NK-92 treated with Interleukin-12 subunit alpha and Interleukin-12 subunit beta, amount 100 ng/mL, for 24 hours (cell line): ENCODE measurements at places on chromosomes 5 and 9.

GRCh38 chr5:126263591-126264184, 159.5 kb upstream of the GRAMD2B start:
- DNase-seq, result no peak

- no peak for DNase-seq
Measured at GRCh38 chr5:15627647-15628046, 127.7 kb downstream of the FBXL7 start.

GRCh38 chr9:87479801-87480201, 17.9 kb upstream of the DAPK1 start:
- no peak for DNase-seq

GRCh38 chr5:136004436-136004835, 24.4 kb upstream of the TGFBI start:
- DNase-seq, result no peak

DNA sequence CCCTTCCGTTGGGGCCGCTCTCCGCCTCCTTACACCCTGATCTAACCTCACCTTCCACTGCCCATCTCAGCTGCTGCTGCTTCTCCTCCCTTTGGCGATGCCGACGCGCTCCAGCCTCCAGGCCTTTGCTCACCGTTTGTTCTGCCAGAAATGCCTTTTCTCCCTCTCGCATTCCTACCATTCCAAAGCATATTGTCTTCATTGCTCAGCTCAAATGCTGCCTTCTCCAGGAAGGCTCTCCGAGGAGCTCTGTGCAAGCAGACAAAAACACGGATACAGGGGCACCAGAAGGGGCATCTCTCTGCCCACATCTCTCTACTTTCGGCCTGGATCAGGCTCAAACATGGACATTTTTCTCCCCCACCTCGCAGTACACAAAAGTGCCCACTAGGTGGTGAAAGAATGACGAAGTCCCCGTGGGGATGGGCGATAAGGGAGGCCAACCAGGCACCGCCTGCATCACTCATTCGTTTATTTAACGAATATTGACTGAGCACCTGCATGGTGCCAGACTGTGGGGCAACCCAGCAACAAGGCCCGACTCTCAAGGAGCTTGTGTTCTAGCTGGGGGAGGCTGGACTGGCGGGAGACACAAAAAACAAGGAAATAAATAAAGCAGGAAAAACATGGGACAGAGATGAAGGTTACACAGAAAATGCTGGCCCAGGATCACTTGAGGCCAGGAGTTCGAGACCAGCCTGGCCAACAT, 7.3 kb upstream of the GRHPR start:
- DNase-seq, result peak; percentile 59

DNA sequence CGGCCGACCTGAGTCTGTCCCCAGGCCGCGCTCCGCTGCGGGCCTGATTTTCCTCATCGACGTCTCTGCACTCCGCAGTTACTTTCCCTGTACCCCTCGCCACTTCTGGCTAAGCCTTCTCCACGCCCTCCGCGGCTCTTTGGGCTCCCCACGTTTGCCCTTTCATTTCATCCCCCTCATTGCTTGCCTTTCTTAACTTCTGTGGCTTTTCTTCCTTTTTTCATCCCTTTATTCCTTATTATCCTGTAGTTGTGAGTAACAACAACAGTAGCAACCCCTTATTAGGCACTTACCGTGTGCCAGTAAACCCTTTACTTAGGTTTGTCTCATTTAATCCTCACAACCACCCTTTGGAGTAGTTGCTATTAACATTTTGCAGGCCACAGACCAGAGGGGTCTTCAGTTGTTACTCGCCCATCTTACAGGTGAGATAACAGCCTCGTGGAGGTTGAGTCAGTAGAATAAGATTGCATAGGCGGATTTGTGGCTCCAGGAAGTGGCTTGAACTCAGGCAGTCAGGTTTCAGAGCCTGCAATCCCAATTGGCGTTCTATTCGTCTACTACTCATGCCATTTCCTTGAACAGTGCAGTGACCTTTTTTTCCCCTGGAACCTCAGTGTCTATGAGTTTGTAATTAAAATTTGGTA, 724 bp downstream of the TCERG1 start:
- DNase-seq, result peak; percentile 11

DNA sequence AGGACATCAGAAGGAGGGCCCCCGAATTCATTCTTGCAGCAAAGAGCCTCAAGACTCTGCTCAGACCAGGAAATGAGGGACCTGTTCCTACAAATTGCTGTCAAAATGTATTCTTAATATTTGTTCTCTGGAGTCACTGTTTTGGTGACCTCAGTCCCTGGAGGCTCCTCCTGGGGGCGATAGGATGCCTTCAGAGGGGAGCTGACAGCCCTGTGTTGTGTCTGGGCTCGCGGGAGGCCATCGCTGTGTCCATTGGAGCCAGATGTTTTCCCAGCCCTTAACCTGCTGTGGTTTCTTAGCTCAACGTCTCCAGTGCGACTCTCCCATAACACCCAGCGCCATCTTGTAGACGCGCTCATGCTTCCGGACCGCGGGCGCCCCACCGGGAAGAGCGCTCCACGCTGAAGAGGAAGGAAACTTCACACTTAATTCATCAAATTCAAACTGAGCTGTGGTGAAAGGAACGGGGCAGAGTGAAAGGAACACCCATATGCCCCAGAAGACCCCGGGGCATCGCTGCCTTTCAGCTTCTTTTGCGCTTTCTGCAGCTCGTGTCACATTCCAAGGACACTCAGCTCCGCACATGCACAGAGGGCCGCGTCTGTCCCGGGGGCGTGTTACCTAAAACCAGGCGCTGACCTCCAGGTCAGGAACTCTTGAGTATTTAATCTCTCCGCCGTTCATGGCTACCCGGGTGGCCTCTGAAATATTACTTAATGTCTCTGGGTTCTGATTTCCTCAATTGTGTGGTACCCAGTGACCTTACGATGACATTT, 112.3 kb upstream of the GDNF start:
- no peak for DNase-seq

- no peak for DNase-seq
Measured at GRCh38 chr5:131821221-131821620, 24.4 kb upstream of the FNIP1 start.

DNA sequence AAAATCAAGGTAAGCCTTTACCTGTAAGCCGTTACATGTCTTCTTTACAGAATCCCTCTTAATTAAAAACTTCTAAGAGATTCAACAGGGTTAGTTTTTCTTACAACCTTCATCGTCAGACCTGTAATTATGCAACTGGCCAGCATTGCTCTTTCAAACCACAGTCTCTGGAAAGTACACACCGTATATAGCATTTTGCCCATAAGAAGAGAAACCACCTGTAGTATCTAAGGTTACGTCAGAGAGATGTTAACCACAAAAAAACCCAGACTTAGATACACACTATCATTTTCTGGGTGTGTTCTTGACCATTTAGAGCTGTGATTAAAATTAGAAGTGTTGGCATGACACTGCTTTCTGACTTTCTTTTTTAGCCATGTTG, 140.0 kb downstream of the MUSK start:
- DNase-seq, result no peak

DNA sequence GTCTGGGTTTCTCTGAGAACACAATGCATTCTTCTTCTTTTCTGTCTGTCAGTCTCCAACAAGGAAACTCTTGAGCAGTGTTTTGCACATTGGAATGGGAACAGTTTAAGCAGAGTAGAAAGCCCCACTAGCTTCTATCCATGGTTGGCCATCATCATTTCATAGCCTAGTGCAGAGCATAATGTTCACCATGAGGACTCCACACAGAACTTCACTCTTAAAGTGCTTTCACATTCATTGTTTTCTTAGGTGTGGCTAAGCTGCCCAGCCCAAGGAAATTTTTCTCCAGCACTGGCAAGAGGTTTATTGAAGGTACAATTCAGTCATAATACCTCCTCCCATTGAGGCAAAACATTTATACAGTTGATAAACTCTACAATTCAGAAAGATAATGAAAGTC, 503.0 kb upstream of the CD180 start:
- DNase-seq, result no peak

DNA sequence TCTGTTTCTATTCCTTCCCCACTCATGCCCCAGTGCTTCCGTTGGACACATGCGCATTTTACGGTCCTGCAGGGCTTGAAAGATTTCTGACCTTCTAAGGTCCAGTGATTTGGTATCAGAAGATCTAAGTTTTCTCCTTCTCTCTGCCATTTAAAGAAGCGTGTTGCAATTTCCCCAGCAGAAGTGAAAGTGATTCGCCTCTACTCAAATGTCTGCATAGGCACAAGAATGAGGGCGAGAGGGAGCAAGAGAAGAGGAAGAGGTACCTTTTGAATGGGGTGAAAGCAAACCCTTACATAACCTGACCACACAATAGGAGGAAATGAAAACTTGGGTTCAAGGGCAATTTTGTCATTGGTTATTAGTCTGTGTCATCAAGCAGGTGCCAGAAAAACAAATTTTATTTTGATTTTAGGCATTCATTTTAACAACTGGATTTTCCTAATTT, 31.7 kb upstream of the NR3C1 start:
- DNase-seq, result peak; percentile 16

GRCh38 chr9:129270205-129270604, 92.1 kb upstream of the IER5L start:
- DNase-seq, result no peak

GRCh38 chr9:100700689-100701318, 122.9 kb downstream of the CAVIN4 start:
- DNase-seq, result no peak

DNA sequence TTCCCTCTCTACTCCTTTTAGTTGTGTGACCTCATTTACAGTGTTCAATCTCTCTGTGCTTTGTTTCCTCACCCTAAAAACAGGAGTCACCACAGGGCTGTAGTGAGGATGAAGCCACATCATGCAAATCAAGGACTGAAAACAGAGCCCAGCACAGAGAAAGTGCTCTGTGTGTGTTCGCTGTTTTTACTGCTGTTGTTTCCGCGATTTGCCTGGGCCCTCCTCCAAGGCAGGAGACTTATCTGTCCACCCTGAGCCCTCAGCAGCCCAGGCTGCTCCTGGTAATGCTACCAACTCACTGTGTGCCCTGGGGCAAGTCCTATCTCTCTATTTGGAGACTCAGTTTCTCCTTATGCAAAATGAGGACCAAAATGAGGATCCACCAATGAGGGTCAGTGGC, 87.2 kb upstream of the NEURL1B start:
- no peak for DNase-seq

DNA sequence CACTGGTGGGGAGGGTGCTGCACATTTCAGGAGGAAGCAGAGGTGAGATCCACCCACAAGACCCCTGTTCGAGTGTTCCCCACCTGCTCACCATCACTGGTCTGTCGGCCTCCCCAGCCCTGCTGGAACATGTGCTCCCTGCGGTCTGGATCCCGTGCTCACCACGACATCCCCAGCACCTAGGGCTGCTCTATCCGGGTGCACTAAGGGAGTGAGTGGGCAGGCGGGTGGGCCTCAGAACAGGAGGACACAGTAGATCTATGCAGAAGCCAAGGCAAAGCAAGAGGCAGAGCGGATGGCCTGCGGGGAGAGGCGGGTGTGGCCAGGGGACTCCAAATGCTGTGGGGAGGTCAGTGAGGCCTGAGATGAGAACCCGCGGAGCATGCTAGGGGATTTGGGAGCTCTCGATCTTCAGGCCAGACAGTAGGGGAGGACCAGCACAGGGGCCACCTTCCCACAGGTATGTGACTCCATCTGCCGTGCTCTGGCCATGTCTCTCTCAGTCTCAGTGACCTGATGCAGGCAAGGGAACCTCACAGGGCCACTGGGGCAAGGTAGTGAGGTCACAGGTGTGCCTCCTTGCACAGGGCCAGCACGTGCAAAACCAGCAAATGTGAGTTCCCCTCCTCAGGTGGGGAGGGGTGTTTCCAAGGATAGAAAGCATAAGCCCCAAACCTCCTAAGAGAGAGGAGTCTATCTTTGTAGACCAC, 134.2 kb downstream of the ZNF354C start:
- no peak for DNase-seq

DNA sequence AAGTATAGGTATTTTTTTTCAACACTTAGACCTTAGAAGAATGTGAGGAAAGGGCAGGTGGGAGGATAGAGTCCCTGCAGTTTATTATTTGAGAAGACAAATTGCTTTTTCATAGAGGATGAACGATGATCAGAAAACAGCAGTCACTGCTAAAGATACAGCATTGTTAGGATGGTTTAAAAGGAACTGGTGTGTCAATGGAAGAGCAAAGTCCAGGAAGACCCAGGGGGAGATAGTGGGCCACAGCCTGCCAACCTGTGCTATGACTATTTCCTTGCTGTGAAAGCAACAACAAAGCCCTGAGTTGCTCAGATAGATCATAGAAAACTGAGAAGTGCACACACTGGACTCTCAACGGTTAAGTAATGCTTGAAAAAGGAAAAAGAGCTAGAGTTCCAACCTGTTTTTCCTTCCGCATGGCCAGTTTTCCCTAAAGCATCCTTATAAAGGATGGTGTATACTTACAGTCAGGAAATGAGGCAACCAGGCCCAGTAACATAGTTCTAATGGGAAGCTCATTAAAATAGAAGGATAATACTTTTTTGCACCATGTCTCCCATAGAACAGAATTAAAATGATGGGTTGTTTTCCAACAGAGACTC, 153.8 kb downstream of the CEMIP2 start:
- DNase-seq, result no peak

DNA sequence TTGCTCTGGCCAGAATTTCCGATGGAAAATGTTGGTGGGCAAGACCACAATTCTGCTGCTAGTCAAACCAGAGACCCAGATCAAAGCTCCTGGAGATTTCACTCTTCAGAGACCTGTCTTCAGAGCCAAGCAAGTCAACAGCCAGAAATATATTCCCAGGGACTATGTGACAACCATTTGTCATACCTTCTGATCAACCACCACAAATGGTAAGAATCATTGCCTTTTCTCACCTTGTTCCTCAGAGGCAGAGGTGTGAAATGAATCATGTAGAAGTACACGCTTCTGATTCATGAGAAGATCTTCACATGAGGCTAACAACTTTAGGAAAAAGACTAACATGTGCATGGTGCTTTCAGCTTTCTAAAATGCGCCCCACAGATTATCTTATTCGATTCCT, 53.5 kb downstream of the SUSD1 start:
- no peak for DNase-seq

DNA sequence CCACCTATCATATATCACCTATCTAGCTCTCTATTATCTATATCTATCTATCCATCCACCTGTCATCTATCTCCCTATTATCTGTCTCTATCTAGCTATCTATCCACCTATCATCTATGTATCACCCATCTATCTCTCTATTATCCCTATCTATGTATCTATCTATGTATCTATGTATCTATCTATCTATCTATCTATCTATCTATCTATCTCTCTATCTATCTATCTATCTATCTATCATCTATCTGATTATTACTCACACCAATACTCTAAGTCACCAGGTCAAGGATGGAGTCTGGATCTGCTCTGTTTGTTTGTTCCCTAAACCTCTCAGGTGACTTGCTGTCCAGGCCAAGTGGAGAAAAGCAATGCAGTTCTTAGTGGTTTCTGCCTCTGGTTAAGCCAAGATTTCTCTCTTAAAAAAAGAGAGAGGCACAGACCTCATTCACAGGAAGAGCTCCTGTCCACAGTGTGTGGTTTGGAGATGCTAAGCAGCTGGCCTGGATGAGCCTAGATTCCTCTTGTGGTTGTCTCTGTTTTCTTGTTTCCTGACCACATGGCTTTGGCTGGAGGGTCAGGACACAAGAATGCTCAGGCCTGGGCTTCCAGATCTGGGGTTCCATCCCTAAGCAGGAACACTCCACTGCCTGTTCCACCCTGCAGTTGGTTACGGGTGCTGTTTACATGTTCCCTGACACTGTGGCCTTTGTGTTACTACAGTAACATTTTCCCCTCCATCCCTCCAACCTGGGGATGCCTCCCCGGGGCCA, 133.4 kb downstream of the PHF2 start:
- DNase-seq, result no peak
